Activated CD8-positive, alpha-beta memory T cell treated with anti-CD3 and anti-CD28 coated beads, Interleukin-2, amount 50 U/mL, for 4 hours (primary cell): ENCODE measurements at places on chromosomes 7 and 10.
A peak's percentile ranks its signal among the peaks of the same experiment; 100 is the strongest.

DNA sequence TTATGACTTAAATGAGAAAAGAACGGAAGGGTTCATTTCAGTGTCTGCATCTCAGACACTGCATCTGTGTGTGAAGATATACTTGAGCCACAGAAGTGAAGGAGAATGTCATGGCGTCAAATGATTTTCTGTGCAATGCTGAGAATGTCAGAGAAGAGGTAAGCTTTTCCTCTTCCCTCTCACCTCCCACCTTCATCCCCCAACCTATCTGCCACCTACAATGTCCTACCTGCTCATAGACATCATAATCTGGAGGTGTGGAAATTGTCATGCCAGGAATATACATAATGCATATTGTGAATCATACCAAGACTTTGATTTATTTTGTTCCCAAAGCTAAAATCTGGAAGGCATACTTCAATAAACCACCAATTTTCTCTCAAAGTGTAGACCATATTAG is 53.7 kb downstream of the CTTNBP2 start:
- no peak for DNase-seq

GRCh38 chr7:101555269-101555920 is 73.7 kb downstream of the MYL10 start:
- no peak for DNase-seq

DNA sequence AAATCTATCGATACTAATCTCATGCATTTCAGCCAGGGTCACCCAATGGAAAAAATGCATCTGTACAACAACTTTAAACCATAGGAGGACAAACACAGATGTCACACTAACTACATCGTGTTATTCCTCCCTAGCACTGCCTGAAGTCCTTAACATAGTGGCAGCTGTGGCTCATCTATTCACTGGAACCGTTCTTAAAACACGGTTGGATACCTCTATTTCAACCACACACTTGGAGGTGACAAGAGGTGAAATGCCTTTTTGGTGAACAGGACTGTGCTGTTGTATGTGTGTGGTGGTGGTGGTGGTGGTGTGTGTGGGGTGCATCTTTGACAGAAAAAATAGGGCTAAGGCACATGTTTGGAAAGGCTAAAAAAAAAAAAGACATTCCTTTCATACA is 93.1 kb downstream of the NRP1 start:
- DNase-seq = no peak

DNA sequence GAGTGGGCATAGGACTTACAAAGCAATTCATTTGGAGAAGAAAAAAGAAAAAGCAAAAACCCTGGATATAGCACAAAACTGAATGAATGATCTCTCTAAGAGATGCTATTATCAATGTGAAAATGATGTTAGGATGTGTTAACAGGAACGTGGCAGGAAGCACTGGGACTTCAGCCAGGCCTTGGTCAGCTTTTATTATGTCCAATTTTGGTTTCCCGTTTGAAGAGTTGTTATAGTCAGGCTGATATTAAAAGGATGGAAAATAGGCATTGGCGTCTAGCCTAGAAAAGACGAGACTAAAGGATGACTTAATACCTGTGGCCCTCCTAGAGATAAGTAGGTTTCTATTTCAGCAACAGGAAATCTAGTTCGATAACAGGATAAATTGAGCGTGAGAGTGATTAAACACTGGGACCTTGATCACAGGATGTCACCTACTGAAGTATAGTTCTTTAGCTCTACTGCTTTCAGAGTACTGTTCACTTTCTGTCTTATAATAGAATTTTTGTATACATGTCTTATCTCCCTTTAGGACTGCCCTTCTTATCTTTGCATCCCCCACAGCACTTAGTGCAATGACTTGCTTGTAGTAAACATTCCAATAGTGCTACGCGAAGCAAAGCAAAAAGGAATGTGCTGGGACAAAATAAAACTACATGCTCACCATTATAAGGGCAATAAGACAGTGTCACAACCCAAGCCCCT is 99.8 kb upstream of the AGBL3 start:
- no peak for DNase-seq

- peak; percentile 29 for DNase-seq
Observed at GRCh38 chr10:110643653-110644597, at the start of gene RBM20. TSS of gene RBM20 (plus strand) at chr10:110644336. CDS start at chr10:110644455, 119 bp downstream.

GRCh38 chr7:95859429-95859828 is 87.1 kb downstream of the DYNC1I1 start:
- DNase-seq = no peak

GRCh38 chr10:101241840-101242707 is 12.8 kb upstream of the LBX1 start:
- no peak for DNase-seq
